ENCODE measurements at places on chromosomes 7 and 10.

DNA sequence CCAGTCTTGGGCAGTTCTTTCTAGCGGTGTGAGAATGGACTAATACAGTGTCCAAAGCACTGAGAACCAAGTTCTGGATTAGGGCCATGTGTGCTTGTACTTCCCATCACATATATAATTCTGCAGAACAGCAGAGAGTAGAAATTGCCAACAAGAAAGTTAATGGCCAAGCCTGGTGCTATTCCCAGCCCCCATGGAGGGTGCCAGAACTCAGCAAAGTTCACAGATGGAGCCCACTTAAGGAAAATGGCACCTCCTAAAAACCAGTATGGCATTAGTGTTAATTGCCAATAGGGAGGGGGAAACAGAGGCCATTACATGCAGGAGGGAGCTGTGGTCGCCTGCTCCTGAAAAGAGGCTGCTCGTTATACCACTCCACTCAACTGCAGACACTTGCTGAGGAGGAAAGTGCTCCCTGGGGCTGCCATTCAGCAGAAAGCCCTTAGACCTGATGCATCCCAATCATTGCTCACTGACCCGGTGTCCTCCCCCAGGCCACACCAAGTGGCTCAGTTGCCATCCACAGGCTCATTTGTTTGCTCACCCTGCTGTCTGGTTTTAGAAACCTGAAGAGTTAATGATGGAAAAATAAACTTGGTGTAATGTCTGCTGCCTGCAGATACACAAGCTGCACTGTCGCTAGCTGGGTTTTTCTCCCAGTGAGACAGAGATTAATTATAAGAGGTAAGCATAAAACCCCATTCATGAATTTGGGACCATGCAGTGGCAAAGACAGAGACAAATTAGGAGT, 280.6 kb downstream of the GFRA1 start:
- no peak for DNase-seq

GRCh38 chr10:42490368-42490767, 148.0 kb downstream of the ZNF33B start:
- DNase-seq: no peak

GRCh38 chr7:102916426-102916825, 3.6 kb downstream of the LRRC17 start:
- no peak for DNase-seq

- no peak for DNase-seq
These were observed 484.5 kb upstream of the MGMT start for GRCh38 chr10:128982616-128982915.

DNA sequence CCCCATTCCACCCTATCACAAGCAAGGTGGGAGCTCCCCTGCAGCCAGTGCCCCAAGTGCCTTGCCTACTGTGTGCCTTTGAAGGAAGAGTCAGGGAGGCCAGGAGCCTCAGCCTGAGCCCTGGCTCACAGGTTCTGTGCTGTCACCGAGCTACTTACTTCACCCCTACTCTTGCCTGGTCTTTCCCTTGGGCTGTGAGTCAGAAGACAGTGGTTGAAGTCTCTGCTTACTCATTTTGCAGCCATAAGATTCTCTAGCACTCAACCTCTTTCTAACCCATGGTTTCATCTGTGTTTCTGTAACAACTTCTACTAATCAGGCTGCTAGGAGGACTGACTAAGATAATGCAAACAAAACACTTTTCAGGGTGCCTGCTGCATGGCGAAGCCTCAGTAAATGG, 114.5 kb downstream of the PLCE1 start:
- DNase-seq: no peak

DNA sequence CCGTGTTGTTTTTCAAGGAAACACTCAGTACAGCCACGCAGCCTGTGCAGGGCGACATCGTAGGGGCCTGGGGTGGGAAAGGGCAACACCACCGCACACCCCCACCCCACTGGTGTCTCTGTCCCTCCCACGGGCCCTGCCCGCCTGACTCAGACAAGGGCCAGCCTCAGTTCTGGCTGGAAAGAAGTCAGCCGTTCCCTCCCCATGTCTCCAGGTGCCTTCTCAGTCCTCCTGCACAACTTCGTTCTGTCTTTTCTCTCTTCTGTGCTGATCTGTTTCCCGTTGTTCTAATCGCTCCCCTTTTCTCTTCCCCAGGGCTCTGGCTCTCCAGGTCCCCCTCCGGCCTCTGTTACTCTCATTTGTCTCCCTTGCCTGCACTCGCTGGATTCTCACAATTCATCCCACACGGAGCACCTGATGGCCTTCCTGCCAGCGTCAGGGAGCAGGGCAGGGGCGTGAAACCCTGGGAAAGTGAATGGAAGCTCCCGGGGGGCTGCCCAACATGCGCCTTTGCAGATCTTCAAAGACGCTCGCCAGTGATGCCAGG, 97.7 kb downstream of the WDR37 start:
- peak; percentile 46 for DNase-seq

DNA sequence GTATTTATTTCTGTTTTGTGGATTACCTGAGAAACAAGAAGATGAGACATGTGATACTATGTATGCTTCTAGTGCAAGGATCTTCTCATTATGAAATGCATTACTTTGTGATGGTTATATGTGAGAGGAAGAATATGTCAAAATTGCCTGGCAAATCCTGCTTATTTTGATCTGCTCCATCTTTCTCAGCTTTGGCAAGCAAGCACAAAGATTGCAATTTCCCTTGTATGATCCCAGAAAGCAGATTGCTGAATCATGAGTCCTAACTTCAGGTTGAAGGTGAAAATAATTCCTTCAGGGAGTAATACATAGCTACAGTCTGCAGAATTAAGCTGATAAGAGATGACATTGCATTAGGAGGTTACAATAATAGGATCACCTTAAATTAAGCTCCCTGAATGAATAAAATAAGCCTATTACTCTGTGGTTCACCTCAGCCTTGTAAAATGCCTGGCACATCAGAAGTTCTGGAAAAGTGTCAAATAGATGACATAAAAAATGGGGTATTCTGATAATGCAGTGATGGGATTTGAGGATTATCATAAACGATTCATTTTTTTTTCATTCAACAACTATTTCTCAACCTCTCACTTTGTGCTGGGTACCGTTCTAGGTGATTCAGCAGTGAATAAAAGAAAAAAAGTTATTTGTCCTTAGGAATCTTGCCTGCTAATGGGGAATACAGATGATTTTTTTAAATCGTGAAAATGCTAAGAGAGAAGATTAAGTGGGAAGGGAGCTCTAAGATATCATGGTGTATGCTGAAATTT, 120.7 kb downstream of the CHN2 start:
- no peak for DNase-seq

GRCh38 chr10:67667035-67667425, 29.0 kb downstream of the CTNNA3 start:
- no peak for DNase-seq

GRCh38 chr7:90836937-90837336, 240.8 kb downstream of the CDK14 start:
- DNase-seq: no peak

DNA sequence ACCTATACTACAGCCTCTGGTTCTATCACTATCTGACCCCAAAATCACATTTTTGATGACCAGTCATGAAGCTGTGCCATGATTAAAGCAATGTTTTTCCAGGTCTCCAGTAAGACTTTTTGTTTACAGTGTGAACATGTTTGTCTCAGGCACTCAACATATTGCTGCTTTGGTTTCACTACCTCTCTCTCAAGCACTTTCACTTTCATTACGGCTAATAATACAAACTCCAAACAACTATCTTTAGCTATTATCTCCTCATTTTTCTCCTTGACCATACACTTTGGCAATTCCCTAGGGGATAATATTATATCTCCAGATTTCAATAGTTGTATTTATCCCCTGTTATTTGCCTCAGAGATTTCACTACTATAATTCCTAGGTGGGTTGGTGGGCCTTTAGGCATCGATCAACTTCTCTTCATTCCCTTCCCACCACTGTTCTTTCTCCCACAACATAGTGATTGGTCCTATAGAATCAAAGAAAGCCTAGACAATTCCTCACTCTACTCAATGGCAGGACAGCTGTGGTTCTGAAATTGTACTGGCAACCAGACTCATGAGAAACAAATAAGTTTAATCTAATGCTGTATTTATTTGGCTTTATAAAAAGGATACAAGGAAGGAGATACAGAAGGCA, 261.4 kb upstream of the ZWINT start:
- no peak for DNase-seq

DNA sequence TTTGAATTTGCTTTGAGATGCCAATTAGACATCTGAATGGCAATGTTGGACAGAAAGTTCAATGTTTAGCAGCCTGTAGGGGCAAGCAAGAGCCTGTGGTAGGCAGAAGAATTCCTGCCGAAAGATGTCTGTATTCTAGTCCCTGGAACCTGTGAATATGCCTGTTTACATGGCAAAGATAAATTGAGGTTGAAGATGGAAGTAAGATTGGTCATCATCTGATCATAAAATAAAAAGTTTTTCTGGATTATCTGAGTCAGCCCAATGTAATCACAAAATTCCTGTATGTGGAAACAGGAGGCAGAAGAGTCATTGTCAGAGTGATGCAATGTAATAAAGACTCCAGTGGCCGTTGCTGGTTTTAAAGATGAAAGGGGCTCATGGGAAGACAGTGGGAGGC, 430.5 kb downstream of the MDFIC start:
- no peak for DNase-seq

GRCh38 chr7:104914421-104914820, 99.6 kb upstream of the KMT2E start:
- DNase-seq: no peak

DNA sequence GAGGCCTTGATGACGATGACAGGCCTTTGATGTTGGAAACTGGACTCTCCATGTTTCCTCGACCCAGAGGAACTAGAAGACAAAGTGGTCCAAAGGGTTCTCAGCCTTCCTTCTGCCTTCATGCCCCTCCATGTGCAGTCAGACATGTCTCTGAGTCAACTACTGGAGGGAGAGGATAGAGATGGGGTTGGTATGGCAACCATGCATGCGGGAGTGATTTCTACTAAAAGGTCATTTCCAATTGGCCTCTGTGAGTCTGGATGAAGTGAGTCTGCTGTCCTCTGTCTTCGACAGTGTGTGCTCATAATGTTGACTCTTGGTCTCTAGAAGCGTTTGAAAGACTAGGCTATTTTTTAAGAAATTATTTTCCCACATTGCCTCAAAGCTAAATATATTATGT, 29.2 kb downstream of the STK17A start:
- no peak for DNase-seq

DNA sequence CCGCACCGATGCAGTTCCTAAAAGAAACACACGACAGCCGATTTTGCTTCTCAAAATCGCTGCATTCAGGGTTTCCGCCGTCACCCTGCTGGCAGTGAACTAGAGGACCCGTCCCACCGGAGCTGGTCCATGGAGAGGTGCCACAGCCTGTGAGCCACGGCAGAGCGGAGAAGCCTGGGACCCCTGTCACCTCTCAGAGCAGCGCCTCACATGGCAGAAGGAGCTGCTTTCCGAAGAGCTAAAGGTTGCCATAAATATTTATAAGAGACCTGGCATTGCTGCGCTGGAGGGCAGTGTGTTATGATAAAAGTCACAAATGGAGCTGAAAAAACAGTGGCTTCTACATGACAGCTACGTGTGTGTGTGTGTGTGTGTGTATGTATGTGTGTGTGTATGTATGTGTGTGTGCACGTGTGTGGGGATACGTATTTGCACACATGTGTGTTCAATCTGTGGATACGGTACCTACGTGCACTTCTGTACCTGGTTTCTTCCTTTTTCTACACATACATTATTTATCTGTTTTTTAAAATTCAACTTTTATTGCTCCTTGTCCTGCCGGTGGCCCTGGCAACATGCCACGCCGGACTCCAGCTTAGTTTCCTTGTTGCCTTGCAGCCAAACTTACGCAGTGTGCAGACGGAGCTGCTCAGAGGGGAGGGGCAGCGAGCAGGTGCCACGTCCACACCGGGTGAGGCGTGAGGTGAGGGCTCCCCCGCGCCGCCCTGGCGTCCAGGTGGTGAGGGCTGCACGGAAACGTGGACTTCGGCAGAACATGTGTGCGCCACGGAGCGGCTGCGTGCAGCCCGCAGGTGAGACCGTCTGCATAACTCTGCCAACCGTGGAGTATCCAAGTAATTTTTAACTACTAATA, 115.2 kb upstream of the PITRM1 start:
- DNase-seq: no peak

- DNase-seq: no peak
These were observed 35.3 kb downstream of the MTPAP start for GRCh38 chr10:30313579-30314350.

DNA sequence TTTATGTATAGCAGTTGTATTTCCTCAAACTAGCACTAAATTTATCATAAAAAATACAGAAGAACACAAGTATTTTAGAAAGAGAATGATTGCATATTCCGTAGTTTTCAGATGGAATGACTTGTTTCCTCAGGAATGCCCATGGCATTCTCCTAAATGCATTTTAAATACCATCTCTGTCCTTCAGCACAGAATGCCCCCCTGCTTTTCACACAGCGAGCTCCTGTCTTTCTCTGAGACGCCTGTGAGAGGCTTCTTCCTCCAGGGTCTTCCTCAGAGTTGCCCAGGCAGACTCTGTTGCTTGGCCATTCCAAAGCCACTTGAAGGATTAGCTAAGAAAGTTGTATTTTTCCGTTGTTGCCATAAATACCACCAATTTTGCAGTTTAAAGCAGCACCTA, 10.1 kb downstream of the LANCL2 start:
- no peak for DNase-seq

GRCh38 chr7:117875566-117875965, 2.3 kb upstream of the CTTNBP2 start:
- DNase-seq: no peak

DNA sequence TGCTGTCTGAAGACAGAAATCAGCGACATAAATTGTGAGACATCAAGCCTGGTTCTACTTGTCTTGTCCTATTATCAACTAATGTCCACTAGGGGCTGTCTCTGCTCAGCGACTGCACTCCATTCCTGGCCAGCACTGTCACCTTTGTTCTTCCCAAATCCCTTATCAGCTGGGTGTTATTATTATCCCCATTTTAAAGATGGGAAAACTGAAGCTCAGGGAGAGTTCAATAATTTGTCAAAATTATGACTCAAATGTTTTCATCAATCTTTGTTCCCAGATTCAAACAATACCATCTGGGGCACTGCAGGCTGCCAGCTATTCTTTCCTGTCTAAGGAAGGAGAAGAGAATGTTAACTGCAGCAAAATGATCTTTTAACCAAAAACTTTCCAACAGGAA, 431.6 kb upstream of the NFE2L3 start:
- DNase-seq: no peak

GRCh38 chr7:143849785-143850479, 52.0 kb downstream of the TCAF1 start:
- no peak for DNase-seq

- no peak for DNase-seq
These were observed 42.2 kb upstream of the WASL start for GRCh38 chr7:123791001-123791400.

GRCh38 chr7:149310990-149311573, 49.1 kb downstream of the ZNF783 start:
- DNase-seq: no peak

- no peak for DNase-seq
These were observed 32.4 kb downstream of the ITIH5 start for GRCh38 chr10:7634142-7634894.

Measured in coronary artery (tissue), 2 donors.